ENCODE measurements at places on chromosomes 3 and 15.

DNA sequence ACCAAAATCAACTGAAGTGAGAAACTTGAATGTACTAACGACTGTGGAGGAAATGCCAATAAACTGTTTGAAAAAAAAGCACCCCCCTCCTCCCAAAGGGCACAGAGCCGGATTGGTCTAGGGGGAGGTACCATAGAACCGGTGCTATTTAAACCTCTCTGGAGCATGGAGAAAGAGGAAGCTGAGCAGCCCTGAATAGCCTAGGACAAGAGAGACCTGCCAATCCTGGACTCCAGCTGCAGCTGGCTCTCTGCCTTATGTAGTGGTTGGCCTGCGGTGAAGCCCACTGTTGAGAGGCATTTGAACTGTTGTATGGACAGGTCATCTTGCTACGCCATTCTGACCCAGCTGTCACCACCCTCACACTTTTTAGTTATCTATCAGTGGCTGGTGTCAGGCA lies 1.5 kb upstream of the SH3GL3 start:
- no peak for DNase-seq

DNA sequence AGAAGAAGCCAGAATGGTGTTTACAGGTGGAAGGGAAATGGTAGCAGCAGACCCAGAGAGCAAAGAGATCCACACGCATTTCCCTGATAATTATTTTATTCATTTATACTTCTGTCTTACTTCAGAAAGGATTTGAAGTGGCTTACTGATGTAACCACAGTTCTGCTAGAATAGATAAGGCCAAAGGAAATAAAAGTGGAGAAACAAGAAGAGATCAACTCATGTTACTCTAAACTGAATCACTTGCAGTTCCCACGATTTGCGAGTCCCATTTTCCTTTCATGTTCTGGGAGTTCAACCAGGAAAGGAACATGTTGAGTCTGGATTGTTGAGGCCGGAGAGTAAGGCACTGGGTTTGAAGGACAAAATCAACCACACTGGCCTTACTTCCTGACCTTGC lies 151.8 kb downstream of the MYRIP start:
- no peak for DNase-seq

DNA sequence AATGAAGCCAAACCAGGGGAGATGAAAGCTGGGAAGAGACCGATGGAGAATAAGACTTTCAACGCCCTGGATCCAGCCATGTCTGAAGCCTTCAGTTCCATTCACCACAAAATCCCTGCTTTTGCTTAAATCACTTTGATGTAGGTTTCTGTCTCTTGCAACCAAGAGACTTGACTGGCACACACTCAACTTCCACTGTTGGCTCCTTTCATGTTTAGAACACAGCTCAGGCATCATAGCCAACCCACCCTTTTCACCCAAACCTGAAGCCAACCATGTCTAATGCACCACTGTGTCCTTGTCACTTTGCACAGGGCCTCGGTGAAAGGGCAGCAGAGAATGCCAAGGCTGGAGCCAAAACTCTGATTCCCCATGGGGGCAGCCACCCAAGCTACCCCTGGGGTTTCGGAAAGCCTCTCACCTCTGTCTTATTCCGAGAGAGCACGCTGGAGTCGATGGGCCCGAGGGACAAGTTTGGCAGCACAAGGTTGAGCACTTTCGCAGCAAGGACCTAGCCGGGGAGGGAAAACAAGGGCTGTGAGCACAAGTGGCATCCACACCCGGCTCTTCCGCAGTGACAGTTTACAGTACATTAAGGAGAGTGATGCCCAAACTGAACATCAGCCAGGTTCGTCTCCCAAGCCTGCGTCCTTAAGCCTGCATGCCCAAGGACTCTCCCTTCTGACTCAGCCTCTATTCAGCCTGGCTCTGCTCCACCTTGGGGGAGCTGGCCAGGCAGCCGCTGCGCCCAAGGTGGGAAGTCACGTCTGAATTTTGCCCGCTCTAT lies 37.6 kb downstream of the ABTB1 start:
- no peak for DNase-seq

- DNase-seq: no peak
Observed at GRCh38 chr3:171018156-171018935, 8.2 kb downstream of the SLC2A2 start.

DNA sequence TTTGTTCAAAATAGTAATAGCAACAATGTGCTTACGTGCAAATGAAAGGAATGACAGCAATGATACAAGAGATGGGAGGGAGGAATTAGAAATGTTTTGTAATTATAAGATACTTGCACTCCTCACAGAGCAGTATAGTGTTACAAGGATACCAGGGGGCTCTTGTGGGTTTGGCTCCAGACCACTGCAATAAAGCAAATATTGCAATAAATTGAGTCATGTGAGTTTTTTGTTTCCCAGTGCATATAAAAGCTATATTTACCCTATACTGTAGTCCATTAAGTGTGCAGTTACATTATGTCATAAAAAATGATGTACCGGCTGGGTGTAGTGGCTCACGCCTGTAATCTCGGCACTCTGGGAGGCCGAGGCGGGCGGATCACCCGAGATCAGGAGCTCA lies 864.3 kb downstream of the NSUN3 start:
- no peak for DNase-seq

DNA sequence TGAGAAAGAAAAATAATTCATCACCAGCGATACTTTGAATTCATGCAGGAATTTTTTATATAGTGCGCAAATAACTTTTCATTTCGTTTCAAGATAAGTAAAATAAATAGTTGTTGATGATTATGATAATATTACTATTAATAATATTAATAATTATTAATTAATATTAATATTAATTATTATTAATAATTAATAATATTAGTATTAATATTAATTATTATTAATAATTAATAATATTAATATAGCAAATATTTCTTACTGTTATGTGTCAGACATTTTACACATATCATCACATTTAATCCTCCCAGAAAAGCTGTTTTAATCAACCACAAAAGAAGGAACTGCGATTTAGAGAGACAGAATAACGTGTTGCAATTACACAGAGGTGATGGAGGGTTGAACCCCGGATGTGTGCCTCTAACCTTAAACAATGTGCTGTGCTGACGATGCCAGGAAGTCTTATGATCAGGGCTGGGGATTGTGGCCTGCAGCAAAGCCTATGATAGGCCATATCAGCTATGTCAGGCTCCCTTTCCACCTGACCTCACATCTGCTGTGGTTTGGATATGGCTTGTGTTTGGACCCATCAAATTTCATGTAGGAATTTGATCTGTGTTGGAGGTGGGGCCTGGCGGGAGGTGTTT lies 263.5 kb upstream of the NR2F2 start:
- no peak for DNase-seq

- no peak for DNase-seq
Observed at GRCh38 chr15:83487519-83487918, 40.4 kb downstream of the SH3GL3 start.

DNA sequence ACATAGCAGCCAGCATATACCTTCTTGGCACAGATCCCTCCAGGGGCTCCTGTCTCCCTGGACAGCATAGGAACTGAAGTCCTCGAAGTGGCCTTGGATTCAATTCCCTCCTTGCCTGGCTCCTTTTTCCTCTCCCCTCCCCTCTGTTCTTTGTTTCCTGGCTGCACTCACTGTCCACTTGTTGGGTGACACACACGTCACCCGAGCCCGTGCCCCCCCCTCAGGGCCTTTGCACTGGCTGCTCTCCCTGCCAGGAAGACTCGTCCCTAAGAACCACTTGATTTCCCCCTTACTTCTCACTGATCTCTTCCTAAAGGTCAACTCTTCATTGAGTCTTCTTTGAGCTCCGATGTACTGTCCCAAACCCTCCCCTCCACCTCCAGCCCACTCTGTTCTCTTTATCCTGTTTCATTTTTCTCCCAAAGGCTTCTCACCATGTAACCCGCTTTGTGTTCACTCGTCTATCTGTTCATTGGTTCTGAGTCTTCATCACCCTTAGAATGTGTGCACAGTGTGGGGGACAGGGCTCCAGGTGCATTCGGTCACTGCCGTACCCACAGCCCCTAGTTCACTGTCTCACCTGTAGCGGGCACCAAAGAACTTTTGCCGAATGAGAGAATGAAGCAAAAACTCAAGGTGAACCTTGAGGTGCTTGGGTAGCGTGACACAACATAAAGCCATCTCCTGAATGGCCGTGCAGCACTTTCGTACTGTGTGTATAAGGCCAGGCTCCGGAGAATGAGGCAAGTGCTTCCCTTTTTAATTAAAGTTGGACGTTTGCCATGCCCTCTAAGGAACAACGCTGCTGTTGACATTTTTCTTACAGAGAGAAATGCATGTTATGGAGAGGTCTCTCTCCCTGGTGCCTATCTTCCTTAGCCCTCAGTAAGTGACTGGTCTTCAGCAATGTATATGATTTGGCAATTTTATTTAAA lies 74.0 kb downstream of the CHRNA7 start:
- DNase-seq: no peak

- no peak for DNase-seq
Observed at GRCh38 chr3:133820129-133820528, 14.5 kb downstream of the SRPRB start.

GRCh38 chr3:184639351-184639750 lies 72.5 kb downstream of the MAGEF1 start:
- no peak for DNase-seq

GRCh38 chr3:159839561-159840379 lies 148.9 kb upstream of the IL12A start:
- no peak for DNase-seq

DNA sequence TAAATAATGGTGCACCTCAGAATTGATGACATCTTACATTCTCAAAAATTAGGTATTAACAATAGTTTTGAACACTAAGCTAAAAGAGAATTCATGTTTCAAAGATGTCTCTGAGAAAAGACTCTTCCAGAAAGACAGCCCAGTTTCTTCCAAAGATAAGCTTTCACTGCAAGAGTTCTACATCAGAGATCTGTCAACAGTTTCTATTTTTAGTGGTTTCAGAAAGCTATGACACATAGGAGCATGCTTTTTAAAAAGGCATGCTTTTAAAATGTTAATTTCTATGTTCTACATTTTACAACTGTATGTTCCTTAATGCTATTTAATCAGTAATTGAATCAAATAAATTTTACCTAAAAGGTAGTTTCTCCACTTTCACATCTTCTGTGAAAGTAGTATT lies 88.2 kb downstream of the PLOD2 start:
- DNase-seq: no peak

- DNase-seq: no peak
Observed at GRCh38 chr15:73324496-73325170, 44.1 kb downstream of the HCN4 start.

DNA sequence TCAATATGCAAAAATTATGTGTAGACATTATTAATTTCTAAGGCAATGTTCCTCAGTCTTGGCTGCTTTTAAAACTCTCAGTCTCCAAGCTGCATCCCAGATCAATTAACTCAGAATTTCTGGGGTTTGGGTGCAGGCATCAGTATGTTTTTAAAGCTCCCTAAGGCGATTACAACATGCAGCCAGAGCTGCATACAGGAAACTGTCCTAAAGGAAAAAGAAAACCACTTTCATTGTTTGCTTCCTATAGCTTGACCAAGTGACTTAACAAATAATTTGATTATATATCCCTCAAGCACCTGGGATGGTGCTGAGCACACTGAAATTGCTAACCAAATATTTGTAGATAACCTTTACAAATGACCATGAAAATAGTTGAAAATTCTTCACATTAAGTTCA lies 194.7 kb downstream of the DTWD1 start:
- no peak for DNase-seq

DNA sequence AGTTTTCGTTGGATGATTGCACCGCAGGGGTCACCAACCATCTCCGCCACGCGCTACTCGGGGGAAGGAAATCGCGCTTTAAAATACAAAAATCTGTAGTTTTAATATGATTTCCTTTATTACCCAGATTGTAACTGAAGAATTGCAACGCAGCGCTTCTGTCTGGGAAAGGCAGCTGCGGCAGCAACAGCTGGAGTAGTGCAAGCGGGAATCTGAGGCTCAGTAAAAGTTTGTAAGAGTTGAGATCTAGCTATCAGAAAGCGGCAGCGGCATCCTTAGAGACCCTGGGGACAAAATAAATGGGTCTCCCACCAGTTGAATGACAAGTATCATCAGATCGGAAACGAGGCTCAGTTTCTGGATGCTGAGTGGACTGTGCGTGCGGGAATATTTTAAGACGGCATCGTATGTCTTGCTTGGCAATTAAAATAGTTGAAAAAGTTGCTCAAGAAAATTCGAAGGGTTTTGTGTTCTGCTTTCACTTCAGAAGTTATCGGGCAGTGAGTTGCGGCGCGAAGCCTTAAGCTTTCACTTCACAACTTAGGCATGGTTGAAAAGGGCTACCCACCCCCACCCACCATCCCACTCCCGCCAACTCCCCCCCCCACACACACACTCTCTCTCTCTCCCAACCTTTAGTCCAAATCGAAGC lies 2.7 kb downstream of the MECOM start:
- DNase-seq: no peak

- no peak for DNase-seq
Observed at GRCh38 chr3:2061360-2061759, 37.3 kb upstream of the CNTN4 start.

DNA sequence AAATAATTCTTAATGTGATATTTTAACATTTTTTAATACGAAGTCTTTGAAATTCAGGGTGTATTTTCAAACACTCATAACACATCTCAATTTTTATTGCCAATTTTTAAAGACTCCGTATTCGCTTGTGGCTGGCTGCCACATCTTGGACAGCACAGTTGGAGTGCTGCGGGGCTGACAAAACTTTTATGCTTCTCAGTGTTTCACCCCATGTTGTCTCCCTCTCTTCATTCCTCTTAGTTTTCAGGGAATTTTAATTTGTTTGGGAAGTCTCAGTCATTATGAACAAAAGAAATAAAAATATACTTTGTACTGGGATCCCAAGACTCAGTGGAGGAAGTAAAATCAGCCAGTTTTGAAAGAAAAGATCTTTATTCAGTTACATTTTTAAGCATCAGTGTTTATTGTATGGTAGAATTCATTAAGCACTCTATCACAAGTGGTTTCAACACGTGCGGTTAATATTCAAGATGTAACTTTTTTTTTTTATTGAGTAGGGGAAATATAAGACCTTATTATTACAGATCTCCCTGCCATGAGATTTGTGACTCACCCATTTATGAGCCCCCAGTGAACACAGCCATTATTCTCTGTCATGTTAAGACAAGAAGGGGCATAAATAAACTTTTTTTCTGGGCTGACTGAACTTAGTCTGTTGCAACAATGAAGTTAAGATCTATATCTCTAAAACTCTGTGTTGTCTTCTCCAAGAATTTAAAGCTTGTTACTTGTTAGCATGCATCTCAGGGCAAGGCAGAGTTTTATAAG lies 26.8 kb downstream of the KAT2B start:
- no peak for DNase-seq

- DNase-seq: no peak
Observed at GRCh38 chr3:110149763-110150162, 812.4 kb upstream of the DPPA4 start.

- DNase-seq: no peak
Observed at GRCh38 chr3:6281662-6282061, 579.3 kb upstream of the GRM7 start.
